Pons (tissue), 1 donor: ENCODE measurements at places on chromosomes 7 and 10.

- no peak for DNase-seq
Observed at GRCh38 chr10:98424295-98425254, 9.6 kb upstream of the PYROXD2 start.

DNA sequence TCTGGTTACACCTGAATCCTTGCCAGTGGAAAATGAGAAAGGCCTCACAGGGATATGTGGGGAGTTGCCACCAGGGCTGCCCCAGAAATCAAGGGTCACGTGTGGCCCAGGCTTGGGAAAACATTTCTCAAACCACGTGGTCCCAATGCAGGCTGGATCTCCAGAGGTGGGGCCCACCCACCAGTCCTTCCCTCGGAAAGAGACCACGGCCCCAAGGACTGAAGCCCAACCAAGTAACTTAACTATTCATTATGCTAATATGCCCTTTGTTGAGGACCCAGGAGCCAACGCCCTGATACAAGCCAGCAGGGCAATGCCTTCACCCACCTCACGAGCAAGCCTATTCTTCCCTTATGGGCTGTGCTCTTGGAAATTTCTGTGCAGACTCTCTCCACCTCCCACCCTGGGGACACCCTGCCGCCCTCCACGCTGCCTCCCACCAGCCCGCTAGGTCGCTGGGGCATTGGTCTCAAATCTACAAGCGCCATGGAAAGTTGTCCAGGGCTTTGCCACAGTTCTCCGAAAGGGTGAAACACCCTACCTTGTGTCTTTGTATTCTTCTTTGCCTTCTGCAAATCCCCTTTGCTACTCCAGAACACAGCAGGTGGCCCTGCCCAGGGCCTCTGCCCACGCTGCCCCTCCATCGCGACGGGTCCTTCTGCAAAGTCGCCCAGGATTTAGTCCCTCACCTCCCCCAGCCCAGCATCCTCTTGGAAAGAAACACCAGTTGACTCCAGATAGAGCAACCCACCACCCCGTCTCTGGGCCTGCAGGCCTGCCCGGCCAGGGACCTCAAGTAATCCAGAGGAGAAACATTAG, 8.8 kb downstream of the TNS3 start:
- no peak for DNase-seq

GRCh38 chr10:73096041-73096448, 621 bp downstream of the P4HA1 start:
- DNase-seq: no peak

- no peak for DNase-seq
Observed at GRCh38 chr7:152395112-152395511, 40.7 kb downstream of the KMT2C start.

GRCh38 chr10:13745271-13745670, 158.5 kb downstream of the PRPF18 start:
- DNase-seq: no peak

GRCh38 chr7:98303176-98303865, 21.8 kb downstream of the BRI3 start:
- no peak for DNase-seq

GRCh38 chr10:30002426-30003266, 56.7 kb downstream of the JCAD start:
- peak; percentile 37 for DNase-seq

DNA sequence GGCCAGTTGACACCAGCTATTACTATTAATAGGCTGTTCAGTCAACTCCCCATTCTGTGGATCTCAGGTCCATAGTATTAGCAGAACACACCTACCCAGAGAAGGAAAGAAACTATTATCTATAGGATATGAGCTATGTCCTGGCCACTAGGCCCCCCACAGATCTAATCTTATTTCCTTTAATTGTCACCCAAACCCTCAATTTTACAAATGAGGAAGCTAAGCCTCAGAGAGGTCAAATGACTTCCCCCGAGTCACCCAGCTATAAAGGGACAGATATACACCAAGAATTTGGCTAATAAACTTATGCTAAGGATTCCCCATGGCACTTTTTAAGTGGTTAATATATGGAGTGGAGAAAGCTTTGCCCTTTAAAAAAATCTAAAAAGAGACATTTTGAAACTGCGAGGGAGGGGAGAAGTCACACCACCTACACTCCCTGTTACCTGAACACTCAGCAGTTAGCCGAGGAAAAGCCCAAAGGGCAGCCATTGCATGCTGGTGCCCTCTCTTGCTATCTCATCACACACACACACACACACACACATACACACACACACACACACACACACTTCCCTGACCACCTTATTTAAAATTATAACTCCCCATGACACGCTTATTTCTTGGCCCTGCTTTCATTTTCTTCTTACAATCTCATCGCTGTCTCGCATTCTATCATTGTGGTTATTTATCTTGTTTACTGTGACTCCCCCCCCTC, 157.0 kb upstream of the ADO start:
- no peak for DNase-seq

DNA sequence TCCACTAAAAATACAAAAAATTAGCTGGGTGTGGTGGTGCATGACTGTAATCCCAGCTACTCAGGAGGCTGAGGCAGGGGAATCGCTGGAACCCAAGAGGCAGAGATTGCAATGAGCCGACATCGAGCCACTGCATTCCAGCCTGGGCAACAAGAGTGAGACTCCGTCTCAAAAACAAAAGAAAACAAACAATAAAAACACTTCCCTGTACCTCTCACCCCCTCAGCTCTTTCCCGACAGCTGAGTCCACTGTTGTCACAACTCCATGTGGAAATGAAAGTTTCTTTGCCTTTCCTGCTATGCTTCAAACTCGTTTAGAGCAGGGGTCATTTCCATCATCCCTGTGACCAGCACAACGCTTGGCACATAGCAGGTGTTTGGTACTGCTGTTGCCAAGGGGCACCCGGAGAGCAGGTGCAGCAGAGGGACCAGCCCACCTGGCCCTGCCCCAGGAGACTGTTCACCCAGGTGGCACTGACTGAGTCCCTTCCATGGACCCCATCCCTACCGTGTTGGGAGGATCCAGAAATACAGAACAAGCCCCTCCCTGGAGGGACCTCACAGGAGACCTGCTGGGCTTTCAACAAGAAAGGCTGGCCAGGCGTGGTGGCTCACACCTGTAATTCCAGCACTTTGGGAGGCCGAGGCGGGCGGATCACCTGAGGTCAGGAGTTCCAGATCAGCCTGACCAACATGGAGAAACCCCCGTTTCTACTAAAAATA, 4.9 kb downstream of the TMEM130 start:
- no peak for DNase-seq

- DNase-seq: no peak
Observed at GRCh38 chr10:76497666-76498065, 1066.2 kb downstream of the LRMDA start.

- DNase-seq: no peak
Observed at GRCh38 chr7:151048911-151049463, 656 bp downstream of the ASIC3 start.

- no peak for DNase-seq
Observed at GRCh38 chr7:76108540-76109233, 60.8 kb downstream of the MDH2 start.

- DNase-seq: no peak
Observed at GRCh38 chr10:49752584-49752983, 9.5 kb downstream of the OGDHL start.

GRCh38 chr10:101301111-101301731, 52.7 kb upstream of the BTRC start:
- DNase-seq: no peak

- peak; percentile 58 for DNase-seq
Observed at GRCh38 chr10:92291921-92292845, 1.2 kb downstream of the MARCHF5 start.

DNA sequence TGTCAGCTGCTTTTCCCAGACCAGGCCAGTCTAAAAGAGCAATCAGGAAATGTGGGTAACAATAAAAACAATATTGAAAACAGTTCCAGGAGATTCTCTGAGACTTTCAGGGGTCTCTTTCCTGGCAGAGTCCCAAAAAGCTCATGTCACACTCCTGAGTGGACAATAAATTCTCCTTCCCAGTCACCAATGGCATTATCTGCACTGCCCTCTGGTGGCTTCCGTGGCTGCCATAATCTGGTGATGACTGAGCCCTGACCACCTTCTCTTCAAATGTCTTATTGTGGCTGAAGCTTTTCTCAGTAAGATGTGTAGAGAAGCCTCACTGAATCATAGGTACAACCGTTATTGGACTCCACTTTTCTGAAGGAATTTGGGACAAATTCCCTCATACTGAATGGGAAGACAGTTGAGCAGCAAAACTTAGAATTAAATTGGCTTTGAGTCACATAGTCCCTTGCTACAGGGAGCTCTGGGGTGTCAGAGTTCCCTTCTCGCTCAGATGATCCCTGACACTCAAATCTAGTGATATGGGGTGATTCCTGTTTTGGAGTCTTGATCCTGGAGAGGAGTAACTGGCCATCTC, 24.4 kb upstream of the ASAH2 start:
- peak; percentile 64 for DNase-seq

- DNase-seq: no peak
Observed at GRCh38 chr10:105952153-105952552, 1212.4 kb downstream of the SORCS1 start.

DNA sequence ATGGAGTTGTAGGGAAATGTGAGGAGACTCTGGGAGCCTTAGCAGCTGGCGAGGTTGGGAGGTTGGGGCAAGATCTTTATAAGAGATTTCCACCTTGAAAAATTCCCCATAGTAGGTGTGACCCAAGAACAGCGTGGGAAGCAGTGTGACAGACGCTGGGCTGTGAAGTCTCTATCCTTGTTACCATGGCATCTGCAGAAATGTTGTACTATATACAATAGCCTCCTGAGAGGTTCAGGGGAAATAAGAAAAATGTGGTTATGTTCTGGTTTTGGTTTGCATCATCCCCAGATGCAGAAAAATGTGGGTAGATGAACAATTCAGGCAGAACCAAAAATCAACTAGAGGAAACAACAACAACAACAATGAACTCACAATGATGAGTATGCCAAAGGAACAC, 498.6 kb downstream of the SH2D4B start:
- DNase-seq: no peak
